ENCODE measurements at places on chromosomes 12 and 14.

GRCh38 chr12:3035815-3036702 lies 41.1 kb upstream of the TSPAN9 start:
- no peak for DNase-seq

GRCh38 chr12:119325813-119326212 lies 8.7 kb upstream of the CCDC60 start:
- DNase-seq, result no peak

GRCh38 chr14:80427101-80427500 lies 215.8 kb upstream of the DIO2 start:
- DNase-seq, result peak; percentile 66

DNA sequence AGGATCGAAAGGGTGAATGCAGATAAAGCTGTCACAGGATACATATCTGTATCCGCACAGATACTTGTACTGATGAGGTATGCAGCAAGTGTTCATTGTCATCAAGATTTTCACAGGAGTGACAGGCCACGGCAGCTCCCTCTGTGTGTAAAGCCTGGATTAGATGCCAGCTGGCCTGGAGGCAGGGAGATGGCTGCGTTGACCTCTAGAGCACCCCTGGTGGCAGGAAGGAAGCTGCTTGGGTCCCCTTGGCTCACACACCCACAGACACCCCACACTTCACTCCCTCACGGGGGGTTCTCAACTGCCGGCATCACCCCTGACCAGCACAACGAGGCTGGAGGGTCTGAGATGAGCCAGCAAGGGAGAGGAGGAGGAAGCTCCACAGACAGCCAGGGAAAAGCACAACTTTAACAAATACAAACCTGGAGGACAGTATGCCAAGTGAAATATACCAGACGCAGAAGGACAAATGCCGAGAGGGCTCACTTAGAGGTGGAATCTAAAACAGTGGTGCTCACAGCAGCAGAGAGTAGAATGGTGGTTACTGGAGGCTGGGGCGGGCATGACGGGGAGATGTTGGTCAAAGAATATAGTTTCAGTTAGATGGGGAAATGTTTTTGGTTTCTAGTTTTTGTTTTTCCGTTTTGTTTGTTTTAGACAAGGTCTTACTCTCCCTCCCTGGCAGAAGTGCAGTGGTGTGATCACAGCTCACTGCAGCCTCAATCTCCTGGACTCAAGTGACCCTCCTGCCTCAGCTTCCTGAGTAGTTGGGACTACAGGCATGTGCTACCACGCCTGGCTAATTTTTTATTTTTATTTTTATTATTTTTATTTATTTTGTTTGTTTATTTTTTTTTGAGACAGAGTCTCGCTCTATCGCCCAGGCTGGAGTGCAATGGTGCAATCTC lies 45.7 kb downstream of the TEAD4 start:
- no peak for DNase-seq

GRCh38 chr14:33393895-33394368 lies 455.3 kb downstream of the NPAS3 start:
- no peak for DNase-seq

Data from fibroblast of upper back skin (primary cell).